ENCODE measurements at places on chromosomes 6 and 20. TPM values are rescaled to one million over a fixed set of nuclear protein-coding genes. Genes with fewer than 3 reads are reported as not detected.
A peak's percentile ranks its signal among the peaks of the same experiment; 100 is the strongest.

DNA sequence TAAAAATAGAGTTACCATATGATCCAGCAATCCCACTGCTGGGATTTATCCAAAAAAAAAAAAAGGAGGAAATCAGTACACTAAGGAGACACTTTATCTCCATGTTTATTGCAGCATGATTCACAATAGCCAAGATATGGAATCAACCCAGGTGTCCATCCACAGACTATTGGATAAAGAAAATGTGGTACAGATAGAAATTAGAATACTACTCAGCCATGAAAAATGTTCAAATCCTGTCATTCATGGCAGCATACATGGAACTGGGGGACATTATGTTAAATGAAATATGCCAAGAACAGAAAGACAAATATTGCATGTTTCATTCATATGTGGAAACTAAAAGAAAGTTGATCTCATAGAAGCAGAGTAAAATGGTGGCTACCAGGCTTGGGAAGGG, 75.3 kb downstream of the ERMARD start:
- no peak for DNase-seq

CLIC5 gene
- total RNA-seq: 0.20 TPM

DNA sequence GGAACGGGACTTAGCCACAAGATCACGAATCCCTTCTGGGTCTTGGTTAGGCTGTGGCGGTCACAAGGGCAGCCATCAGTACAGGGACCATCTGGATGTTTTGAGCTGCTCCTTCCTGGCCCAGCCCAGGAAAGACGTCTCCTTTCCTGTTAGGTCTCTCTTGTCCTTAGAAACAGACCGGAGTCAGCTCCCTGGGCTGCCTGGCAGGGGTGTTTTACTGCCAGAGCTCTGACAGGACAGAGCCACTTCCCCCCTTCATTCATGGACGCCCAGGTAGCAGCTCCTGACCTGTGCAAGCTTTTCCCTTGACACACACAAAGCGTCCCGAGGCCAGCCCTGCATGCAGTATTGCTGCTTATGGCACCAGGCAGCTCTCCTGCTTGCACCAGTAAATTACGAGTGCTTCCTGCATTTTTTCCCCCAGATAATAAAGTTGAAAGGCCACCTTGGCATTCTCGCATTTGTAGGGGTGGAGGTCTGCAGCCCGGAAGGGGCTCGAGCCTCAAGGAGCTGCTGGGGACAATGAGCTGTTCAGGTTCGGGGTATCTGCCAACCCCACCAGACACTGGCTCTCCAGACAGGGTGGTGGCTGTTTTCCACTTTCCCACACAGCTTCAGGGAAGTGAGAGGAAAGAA, 87.4 kb downstream of the NOL4L start:
- DNase-seq: no peak

LCA5 gene
- 4.7 TPM for total RNA-seq

IFT52 gene
- total RNA-seq: 57.6 TPM

GRCh38 chr6:106512048-106512967, 117.0 kb downstream of the RTN4IP1 start:
- peak; percentile 26 for DNase-seq

DNA sequence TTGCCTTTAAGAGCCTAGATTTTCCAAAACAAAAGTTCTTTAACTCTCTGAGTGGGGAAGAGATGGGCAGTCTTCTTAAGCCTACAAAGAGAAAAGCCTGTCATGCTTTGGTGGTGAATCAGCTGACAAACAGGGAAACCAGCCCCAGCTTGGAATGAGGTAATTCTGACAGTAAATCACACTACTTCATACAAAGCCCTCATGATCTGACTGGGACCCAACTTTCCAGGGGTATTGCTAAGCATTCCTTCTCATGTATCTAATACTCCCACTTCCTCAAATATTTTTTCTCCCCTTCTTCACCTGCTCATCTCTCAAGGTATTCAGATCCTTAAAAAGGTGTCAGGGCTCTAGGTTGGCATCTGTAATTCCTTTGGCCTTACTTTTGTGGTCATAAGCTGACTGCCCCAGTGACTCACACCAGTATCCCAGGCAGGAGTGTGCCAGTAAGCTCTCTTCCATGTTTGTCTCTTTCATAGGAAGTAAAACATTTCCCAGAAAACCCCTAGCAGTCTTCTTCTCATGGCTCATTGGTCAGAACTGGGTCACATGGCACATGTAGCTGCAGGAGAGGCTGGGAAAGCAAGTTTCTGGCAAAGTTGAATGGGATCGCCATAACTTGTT, 15.0 kb upstream of the TBC1D22B start:
- DNase-seq: no peak

GRCh38 chr6:130681028-130681427, 146.2 kb upstream of the SMLR1 start:
- DNase-seq: no peak
